ENCODE measurements at places on chromosomes 2 and 18.

DNA sequence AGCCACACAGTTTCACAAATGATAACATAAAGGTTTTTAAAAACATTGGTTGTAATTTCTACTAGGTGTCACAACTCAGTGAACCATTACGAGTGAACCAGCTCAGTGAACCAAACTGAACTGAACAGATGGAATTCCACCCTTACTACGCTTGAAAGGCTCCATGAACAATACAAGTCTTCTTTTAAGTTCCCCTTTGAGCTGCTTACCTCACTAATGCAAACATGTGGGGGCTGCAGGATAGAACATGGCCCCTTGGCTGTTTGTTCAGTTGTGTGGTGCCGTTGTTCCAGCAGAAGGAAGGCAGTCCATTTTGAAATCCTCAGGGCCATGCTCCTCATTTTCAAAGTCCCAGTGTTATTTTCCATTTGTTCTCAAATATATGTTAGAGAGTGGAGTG is 30.7 kb upstream of the KLHL14 start:
- no peak for DNase-seq

DNA sequence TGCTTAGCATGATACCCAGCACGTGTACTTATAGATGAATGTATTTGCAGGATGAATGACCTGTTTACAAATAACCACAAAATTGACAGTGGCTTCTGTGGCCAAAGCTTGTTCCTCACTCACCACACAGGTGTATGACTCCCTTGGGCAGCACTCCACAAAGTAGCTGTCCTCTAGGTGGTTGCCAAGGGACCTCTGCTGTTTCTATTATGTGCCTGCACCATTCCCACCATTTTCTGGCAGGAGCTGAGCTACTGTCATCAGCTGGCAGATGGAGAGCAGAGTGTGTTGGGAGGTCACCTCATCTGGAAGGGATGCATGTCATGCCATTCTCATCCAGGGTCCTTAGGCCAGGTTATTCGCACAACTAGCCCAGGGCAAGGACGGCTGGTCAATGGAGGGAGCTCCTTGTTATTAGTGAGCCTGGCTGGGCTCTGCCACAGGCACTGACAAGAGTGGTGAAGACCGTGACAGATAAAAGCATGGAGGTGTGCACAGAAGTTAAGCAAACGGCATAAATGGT is 37.1 kb upstream of the TRIB2 start:
- DNase-seq = no peak

GRCh38 chr2:25292408-25292807 is 49.3 kb downstream of the DNMT3A start:
- no peak for DNase-seq

GRCh38 chr18:55605733-55606338 is 17.8 kb upstream of the TCF4 start:
- DNase-seq = no peak

GRCh38 chr18:61323951-61324350 is 9.3 kb upstream of the CDH20 start:
- no peak for DNase-seq

- DNase-seq = no peak
These were observed 2.6 kb downstream of the SLC66A2 start for GRCh38 chr18:79948719-79949411.

DNA sequence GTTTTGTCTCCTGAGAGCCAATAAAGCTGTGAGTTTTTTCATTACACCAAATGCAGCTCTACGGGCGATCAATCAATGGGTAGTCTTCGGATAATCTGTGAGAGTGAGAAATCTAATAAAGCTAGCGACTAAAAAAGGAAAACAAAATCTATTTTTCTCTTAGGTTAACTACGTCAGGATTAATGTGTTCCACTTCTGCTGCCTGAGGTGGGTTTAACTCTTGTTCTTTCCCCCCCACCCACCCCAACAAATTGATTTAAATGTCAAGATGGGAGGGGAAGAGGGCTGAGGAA is 63.0 kb upstream of the PSMD14 start:
- DNase-seq = no peak

DNA sequence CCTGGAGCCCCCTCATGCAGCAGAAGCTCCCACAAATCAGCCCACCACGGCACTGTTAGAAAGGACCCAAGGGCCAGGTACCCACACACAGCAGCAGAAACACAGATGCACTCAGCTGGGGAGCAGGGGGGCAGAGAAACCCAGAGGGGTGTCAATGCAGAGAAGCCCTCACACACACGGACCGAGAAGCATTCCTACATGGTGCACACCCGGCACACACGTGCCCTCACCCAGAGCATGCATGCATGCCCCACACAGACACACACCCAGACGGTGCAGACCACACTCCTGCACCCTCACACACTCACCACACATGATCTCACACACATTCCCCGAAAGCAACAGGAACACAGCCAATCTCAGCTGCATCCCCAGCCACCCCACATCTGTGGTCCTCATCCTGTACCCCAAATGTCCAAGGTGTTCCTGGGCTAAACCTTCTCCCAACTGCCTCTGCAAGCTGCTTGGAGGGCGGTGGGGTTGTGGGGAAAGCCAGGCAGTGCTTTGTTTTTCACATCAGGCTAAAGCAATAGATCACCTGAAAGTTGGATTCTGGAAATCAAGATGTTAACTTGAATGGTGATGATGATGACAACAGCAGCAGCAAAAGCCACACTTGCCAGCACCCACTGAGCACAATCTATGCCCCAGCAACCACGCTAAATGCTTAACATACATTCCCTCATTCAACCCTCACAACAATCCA is 102.3 kb downstream of the ZFP36L2 start:
- DNase-seq = no peak

DNA sequence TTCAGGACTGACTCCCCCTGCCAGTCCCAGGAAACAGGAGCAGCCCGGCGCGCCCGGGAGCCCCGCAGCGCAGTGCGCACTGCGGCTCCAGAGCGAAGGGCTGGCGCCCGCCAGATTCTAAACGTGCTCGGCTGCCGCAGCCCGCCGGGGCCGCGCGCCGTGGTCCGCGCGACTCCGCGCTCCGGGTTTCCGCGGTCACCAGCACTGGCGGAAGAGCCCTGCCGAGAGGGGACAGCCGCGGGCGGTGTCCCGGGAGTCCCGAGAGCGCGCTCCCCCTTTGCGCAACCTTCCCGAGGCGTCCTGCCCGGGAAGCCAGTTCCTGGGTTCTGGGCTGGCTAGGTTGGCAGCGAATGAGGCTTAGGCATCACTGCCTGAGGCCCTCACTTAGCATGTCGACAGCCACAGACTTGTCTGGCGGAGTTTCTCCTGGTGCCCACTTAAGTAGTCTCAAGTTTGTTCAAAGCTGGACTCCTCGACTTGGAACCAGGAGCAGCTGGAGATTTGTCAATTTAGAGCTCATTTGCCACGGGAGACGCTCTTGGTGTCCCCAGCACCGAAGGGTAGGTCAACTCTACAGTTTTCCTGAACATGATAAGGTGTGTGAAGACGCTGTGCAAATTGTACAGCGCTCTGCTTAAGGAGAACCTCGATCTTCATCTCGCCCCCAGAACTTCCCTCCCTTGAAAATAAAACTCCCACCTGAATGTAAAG is 1.5 kb upstream of the VSNL1 start:
- DNase-seq = peak; percentile 5

DNA sequence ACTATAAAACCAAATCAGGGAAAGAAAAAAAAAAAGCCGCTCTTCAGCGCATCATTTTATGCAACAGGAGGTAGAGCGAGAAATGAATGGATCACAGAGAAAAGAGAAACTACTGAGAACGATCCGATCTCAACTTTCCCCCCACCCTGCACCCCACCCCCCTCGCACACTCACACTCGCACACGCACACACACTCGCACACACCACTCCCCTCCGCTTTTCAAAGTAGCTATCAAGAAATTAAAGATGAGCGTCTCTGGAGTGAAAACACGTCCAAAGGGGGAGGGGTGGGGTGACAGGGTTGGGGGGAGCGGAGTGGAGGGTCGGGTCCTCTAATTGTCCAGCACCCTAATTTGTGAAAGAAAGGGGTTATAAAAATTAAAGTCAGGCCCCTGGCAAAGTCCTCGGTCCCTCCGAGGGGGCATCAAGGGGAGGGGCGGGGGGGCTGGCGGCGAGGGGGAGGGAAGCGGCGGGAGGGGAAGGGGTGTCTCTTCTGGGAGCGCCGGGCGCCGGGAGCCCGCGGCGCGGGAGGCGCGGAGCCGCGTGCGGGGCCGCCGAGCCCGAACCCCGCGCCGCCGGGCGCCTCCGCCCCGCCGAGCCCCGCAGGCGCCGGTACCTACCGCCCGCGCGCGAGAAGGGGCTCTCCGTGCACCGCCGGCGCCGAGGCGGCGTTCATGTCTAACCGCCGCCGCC is 428 bp downstream of the TCF4 start:
- DNase-seq = peak; percentile 4

DNA sequence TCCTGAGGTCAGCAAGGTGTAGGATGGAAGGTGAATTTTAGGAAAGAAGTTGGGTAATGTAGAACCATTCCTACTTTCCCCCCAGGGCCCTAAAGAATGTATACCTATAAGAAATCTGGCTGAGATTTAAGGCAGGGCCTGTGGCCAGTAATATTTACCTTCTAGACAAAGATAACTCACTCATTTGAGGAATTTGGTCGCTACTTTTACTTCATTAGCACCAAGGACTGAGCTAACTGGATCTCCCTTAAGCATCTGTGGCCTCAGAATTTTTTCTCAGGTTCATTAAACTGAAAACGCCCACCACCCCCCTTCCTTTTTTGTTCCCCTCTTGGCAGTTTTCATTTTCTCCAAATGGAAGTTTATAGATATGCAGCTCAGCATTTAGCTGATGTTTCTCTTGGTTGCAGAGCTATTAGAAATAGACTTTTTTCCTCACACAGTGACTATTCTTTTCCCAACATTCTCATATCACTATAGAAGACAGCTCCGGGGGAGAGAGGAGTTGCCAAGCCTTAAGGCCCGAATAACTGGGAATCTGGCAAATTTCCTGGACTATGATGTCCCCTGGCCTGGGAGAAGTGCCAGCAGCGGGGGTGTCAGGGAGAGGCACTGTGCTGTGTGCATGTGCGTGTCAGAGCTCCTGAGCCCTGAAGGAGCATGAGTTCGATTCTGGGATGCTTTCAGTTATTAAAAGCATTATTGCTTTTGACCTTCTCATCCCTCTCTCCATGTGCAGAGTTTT is 310.9 kb downstream of the PRKCE start:
- no peak for DNase-seq

DNA sequence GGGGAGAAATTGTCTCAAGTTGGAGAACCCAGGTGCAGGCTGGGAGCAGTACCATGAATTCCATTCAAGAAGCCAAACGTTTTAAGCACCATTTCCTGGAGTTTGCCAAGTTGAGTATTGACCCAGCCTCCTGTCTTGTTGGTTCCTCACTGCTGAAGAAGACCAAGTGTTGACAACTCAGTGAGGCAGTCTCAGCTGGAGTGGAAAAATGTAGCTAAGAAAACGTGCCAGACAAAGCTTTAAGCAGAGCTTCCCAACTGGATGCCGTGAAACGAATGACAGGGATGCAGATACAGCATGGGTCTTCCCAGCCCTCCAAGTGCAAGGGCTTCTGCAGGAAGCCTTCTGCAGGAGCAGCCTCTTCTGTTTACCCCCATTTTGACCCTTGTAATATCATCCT is 778 bp upstream of the INPP1 start:
- DNase-seq = no peak

DNA sequence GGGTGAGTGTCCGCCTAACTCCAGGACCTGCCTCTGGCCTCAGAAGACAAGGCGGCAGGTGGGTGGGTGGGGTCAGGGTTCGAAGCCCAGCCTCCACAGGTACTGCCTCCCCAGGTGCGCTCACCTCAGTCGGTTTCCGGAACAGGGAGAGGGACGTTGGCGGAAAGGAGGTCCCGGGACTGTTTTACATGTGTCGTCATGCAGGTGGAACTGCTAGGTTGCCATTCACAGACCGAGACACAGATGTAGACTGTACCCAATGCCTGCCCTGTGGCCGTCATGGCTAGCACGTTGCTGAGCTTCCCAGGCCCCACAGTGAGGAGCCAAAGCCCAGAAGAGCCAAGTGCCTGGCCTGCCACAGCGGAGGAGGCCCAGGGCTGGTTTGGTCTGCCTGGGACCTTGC is 284.0 kb upstream of the HS6ST1 start:
- no peak for DNase-seq

- DNase-seq = no peak
These were observed 29.0 kb downstream of the IMPA2 start for GRCh38 chr18:12010187-12010802.

- DNase-seq = no peak
These were observed 135.1 kb downstream of the RIT2 start for GRCh38 chr18:42980426-42980825.

GRCh38 chr2:169716938-169717690 is 16.5 kb upstream of the KLHL23 start:
- DNase-seq = no peak

DNA sequence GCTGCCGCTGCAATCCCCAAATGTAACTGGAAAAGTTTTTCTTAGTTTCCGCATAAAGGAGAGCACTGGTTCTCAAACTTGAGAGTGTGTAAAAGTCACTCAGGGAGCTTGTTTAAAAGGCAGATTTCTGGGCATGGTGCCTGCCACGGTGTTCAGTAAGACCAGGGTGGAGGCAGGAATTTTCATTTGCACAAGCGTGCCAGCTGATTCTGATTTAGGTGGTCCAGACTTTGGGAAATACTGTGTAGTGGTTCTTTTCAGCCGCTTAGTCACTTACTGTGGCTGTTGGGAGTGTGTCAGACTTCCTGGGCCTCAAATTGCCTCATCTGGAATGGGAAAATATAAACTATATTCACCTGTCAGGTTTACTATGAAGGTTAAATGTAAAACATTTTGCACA is 788 bp downstream of the ARMC9 start:
- no peak for DNase-seq

- DNase-seq = no peak
These were observed 73.7 kb downstream of the TANK start for GRCh38 chr2:161233858-161234431.

GRCh38 chr2:221501210-221501882 is 70.8 kb downstream of the EPHA4 start:
- no peak for DNase-seq

DNA sequence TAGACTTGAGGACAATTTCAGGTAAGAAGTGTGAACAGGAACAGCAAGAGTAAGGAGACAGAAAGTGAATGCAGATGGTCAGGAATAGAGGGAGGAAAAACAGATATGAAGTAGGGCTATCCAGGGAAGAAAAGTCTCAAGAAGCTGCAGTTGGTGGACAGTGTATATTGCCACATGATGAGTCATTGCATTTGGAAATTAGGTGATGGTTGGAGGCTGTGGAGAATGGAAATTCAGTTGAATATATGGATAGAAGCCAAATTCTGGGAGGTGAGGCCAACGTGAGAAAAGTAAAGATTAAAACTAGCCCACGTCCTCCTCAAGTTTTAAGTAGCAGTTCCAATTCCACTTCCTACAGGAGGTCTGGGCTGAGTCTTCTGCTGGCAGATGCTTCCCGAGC is 158.4 kb downstream of the UBE2E3 start:
- no peak for DNase-seq

GRCh38 chr18:9914584-9915290 is 921 bp downstream of the VAPA start:
- DNase-seq = peak; percentile 84

GRCh38 chr18:47716632-47717185 is 213.8 kb downstream of the SMAD2 start:
- DNase-seq = no peak
